ENCODE measurements at places on chromosomes 3 and 15. TPM values are rescaled to one million over a fixed set of nuclear protein-coding genes. Genes with fewer than 3 reads are reported as not detected.

INSYN1 gene
- not detected for total RNA-seq

U2SURP gene
- 186 TPM for total RNA-seq

GRCh38 chr3:196274585-196274984 is 12.9 kb downstream of the PCYT1A start:
- DNase-seq, result peak; percentile 11

DNA sequence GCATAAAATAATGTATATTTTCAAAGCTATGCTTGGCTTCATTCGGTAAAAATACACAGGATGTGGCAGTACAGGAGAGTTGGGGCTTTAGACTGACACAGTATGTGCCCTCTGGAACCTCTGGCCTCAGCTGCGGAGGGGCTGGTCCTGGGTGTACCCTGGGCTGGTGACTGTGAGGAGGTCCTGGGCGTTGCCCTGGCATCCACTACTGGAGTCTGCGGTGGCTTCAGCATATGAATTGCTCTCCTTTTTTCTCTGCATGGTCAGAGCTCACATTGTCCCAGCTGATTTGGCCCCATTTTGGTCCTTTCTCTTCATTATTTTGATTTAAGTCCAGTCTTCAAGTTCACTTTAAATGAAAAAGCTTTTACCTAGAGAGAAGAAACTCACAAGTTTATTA is 40.5 kb upstream of the CORO2B start:
- no peak for DNase-seq

DNA sequence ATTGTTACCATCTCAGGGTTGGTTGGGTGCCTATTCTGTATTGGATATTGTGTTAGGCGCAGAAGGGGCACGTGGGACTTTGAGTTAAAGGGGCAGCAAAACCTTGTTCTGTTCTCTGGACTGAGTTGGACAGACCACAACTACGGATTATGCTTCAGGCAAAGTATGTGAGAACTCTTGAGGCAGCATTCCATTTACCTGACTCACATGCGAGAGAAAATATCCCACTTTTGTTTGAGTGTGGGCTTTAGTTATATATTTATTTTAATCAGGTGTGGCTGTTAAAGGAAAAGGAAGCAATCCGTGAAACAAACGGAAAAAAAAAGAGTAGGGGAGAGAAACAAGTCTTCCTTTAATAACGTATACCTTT is 627 bp upstream of the PLS1 start:
- no peak for DNase-seq

GRCh38 chr3:12180631-12181030 is 21.9 kb upstream of the TIMP4 start:
- DNase-seq, result no peak

All from CD8-positive, alpha-beta T cell (primary cell).